Kidney (tissue), 22 donors: ENCODE measurements at places on chromosomes 16 and 17. TPM values are rescaled to one million over a fixed set of nuclear protein-coding genes. Genes with fewer than 3 reads are reported as not detected.
A peak's percentile ranks its signal among the peaks of the same experiment; 100 is the strongest.

GRCh38 chr17:76597156-76598003, 11.7 kb upstream of the ST6GALNAC2 start:
- DNase-seq: no peak

C16orf89 gene
- 68.4 TPM for polyA plus RNA-seq

- no peak for DNase-seq
These were observed 179.4 kb upstream of the NLRP1 start for GRCh38 chr17:5763595-5764306.

- DNase-seq: peak; percentile 59
These were observed 58.0 kb upstream of the HNF1B start for GRCh38 chr17:37802712-37803416.

TMED6 gene
- 11.5 TPM for polyA plus RNA-seq

- peak; percentile 97 for DNase-seq
These were observed at the start of gene PER1 for GRCh38 chr17:8152112-8152775. PER1 (minus strand) TSS chr17:8152404; CDS start chr17:8150706, 1,698 bp downstream.

GRCh38 chr17:28317966-28318758, 838 bp upstream of the TMEM97 start:
- DNase-seq: peak; percentile 74

GRCh38 chr16:81575307-81575706, 130.7 kb downstream of the CMIP start:
- DNase-seq: no peak

- no peak for DNase-seq
These were observed 43.0 kb upstream of the MSI2 start for GRCh38 chr17:57213180-57213825.

- no peak for DNase-seq
These were observed 28.0 kb upstream of the DUSP14 start for GRCh38 chr17:37461668-37462067.

DNA sequence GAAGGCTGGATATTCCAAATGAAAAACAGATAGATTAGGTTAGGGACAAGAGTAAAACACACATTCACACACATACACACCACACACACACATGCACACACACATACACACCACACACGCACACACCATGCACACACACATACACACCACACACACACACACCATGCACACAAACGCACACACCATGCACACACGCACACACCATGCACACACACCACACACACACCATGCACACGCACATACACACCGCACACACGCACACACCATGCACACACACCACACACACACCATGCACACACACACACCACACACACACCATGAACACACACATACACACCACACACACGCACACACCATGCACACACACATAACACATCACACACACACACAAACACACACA, 203.7 kb upstream of the ZFHX3 start:
- DNase-seq: no peak

CCL17 gene
- not detected for polyA plus RNA-seq

RASL10B gene
- 1.5 TPM for polyA plus RNA-seq

SPATA22 gene
- not detected for polyA plus RNA-seq

CCL8 gene
- not detected for polyA plus RNA-seq

GRCh38 chr17:1617620-1618174, 10.9 kb downstream of the SLC43A2 start:
- no peak for DNase-seq

- no peak for DNase-seq
These were observed 24.7 kb downstream of the WIPF2 start for GRCh38 chr17:40243761-40244160.

KRT27 gene
- polyA plus RNA-seq: not detected

DNA sequence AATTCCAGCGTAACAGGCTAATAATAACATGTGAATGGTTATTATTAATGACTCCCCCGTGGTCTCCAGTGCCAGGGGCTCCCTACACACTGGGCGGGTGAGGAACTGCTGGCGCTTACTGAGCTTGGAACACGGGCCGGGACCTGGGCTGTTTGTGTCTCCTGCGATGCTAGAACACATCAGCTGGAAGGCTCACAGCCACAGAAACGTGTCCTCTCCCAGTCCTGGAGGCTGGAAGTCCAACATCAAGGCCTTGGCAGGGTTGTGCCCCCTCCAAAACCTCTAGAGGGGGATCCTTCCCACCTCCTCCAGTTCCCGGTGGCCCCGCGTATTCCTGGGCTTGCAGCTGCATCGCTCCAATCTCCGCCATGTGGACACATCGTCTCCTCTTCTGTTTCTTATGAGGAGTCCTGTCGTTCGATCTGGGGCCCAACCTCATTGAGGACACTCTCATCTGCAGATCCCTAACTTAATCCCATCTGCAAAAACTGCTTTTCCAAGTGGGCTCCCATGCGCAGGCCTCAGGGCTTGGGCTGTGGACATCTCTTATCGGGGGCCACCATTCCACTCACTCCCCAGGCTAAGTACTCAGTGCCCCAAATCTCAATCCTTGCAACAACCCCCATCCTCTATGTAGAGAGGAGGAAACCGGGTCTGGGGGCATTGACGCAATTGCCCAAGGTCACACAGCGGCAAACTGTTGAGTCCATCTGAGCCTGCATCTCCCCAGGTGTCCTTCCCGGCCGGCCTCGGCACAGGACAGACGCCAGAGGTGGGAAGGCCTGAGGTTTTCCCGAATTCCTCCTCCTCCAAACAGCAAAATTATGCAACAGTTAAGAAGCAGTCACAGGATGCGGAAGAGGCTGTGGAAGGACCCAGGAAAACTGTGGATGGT, 193.9 kb downstream of the IRF8 start:
- peak; percentile 43 for DNase-seq

- no peak for DNase-seq
These were observed 171.7 kb downstream of the ZFHX3 start for GRCh38 chr16:72876221-72876620.

TBX2 gene
- 122 TPM for polyA plus RNA-seq

PLA2G10 gene
- not detected for polyA plus RNA-seq

GRCh38 chr16:82713778-82714177, 87.0 kb downstream of the CDH13 start:
- no peak for DNase-seq

C16orf87 gene
- polyA plus RNA-seq: 11.2 TPM

GFAP gene
- 2.3 TPM for polyA plus RNA-seq

DNA sequence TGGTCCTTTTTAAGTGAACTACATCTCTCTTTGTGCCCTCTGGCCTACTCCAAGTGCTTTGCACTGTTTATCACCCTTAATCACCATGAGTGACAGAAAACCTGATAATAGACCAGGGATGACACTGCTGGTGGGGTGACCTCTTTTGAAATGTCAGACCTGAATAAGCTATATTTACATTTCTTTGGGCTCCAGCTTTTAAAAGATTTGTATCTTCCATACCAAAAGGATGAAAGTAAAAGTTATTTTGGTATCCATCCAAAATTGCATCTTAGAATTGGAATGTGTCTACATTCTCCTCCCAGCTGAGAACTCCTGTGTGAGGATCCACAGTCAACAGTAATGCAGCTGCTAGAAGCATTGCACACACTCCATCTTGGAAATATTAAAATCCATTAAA, 370.0 kb downstream of the CDH11 start:
- DNase-seq: no peak

- no peak for DNase-seq
These were observed 3.9 kb downstream of the RPL3L start for GRCh38 chr16:1950559-1950958.
